ENCODE measurements at places on chromosomes 11 and 22.

- peak; percentile 89 for DNase-seq
Observed at GRCh38 chr11:102552447-102553194, 22.1 kb upstream of the MMP7 start.

DNA sequence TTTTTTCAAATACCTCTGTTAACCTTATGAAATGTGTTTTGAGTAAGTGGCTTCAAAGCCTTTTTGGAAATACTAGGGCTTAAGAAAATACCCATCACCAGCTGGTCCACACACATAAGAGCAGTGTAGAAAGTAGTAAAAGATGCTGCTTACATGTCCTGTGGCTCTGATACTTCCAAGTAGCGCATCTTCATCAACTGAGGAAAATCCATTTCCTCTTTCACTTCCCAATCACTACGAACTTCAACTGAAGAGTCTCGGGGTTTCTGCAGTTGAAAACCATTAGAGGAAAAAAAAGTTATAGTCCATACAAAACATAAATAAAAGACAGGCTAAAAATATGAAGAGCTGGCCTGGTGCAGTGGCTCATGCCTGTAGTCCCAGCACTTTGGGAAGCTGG, 8.5 kb downstream of the EIF3D start:
- DNase-seq: no peak

DNA sequence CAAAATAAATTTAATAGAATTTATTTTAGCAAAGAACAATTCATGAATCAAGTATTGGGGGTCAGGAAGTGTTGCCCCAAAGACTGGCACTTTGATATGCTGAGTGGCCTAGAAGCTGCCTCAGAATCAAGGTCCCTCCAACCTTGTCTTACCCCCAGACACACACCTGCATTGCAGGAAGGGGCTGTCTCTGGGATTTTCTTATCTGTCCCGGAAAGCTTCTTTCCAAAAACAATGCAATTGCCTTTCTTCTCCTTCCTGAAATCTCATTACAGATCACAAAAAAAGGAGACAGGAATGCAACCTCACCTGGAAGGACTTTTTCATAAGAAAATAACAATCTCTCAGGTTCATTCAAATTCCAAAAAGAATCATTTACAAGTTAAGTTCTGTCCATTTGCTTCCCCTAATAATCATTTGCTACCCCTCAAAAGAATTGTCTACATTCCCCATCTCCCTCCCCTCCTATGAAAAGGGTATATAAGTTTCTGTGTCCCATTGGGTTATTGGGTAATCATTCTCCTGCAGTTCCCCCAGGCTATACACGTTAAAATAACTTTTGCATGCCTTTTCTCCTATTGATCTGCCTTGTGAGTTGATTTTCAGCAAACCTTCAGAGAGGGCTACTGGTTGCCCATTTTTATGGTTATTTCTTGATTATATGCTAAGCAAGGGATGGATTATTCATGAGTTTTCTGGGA, 21.3 kb downstream of the OR10A6 start:
- DNase-seq: no peak

DNA sequence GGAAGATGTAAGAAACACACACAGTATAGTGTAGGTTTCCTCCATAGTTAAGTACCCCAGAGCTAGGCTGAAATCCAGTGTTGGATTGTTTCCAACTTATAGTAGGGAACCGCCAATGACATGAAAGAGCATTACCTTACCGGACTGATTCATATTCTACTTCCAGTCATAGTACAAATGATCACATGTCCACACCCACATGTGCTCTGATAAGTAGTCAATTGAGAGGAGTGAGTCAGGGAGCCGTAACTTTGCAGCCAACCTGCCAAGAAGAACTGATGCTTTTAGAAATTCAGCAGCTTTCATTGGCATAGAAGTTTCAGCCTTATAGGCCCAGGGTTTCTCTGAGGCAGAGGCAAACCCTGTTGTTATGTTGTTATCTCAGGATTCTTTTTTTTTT, 240.6 kb downstream of the ETS1 start:
- no peak for DNase-seq
